Fibroblast of the aortic adventitia (primary cell): ENCODE measurements at places on chromosomes 6 and 20.
A peak's percentile ranks its signal among the peaks of the same experiment; 100 is the strongest.

DNA sequence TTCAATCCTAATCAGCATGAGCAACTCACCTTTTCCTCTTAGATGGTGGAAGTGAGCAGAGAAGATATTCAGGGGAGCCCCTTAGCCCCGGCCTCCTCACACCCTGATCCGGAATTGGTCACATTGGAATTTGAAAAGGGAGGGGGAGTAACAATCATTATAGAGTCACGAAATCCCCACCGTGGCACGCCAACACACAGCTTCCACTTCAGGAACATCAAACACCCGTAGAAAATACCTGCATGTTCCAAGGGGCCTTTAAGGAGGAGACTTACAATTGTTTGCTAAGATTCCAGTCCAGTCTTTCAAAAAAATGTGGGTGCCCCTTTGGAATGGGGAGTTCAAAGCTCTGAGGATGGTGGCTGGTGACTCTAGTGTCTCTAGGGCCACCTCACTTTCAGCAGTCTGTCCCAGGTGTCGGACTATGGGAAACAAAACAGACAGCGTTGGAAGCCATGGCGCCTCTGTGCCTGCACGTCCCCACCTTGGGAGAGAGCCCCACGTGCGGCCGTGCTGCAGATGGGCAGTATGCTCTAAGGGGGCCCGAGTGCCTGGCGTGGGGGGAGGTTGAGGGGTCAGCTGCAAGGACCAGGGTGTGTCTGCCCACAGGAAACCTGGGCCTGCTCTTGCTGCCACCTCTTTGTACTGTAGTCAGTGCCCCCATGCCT lies 2.4 kb downstream of the CD93 start:
- no peak for DNase-seq

- no peak for DNase-seq
Measured at GRCh38 chr20:39645131-39645530, 683.0 kb downstream of the DHX35 start.

- peak; percentile 68 for DNase-seq
Measured at GRCh38 chr6:139062932-139063646, 34.5 kb downstream of the ABRACL start.

- DNase-seq = peak; percentile 62
Measured at GRCh38 chr6:112372226-112372806, 25.2 kb downstream of the RFPL4B start.

DNA sequence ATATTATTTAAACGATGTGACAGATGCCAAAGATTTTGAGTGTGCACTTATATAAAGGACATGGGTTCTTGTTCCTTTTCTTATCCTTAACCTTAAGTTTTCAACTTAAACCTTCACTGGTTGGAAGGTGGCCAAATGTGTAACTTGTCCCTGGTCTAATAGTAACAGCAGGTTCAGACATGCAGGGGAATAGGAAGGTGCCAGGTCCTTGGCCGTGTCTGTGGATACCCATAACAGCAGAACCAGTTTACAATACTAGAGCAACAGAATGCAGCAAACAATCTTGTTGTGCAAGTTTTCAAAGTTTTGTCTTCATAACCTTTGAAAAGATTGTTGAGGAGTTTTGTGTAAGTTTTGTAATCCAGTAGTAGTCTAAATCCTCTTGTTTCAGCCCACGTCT lies 4.4 kb downstream of the MYB start:
- no peak for DNase-seq

- peak; percentile 60 for DNase-seq
Measured at GRCh38 chr6:113763876-113764275, 93.3 kb upstream of the MARCKS start.

GRCh38 chr20:55205665-55206064 lies 730.3 kb downstream of the DOK5 start:
- no peak for DNase-seq

GRCh38 chr20:46344488-46345162 lies 36.3 kb upstream of the CDH22 start:
- DNase-seq = no peak

- peak; percentile 31 for DNase-seq
Measured at GRCh38 chr20:31861385-31862156, 8.8 kb downstream of the DUSP15 start.

DNA sequence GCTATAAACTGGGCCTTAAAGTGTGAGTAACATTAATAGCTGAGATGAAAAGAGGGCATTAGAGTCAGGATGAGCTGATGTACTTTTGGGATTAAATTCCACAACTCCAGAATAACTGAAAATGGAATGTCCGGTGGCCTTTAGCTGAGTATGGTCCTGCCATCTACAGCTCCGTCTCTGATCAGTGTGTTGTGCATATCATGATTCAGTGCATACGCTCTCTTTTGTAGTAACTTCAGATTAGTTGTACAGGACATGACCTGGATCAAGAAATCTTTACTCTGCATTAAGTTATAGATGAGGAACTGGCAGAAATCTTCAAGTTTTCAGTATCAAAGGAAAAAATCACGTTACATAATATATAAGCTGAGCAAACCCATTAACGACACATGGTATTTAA lies 92.4 kb downstream of the MTFR2 start:
- DNase-seq = no peak

DNA sequence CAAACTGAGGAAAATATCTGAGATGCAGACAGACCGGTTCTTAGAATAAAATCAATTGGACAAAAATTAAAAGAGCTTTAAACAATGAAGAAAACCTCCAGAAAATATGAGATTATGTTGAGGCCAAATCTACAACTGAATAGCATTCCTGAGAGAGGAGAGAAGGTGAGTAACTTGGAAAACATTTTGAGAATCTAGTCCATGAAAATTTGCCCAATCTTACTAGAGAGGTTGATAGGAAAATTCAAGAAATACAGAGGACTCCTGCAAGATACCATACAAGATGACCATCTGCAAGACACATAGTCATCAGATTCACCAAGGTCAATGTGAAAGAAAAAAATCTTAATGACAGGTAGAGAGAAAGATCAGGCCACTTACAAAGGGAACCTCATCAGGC lies 437.7 kb upstream of the ADGRB3 start:
- peak; percentile 30 for DNase-seq

DNA sequence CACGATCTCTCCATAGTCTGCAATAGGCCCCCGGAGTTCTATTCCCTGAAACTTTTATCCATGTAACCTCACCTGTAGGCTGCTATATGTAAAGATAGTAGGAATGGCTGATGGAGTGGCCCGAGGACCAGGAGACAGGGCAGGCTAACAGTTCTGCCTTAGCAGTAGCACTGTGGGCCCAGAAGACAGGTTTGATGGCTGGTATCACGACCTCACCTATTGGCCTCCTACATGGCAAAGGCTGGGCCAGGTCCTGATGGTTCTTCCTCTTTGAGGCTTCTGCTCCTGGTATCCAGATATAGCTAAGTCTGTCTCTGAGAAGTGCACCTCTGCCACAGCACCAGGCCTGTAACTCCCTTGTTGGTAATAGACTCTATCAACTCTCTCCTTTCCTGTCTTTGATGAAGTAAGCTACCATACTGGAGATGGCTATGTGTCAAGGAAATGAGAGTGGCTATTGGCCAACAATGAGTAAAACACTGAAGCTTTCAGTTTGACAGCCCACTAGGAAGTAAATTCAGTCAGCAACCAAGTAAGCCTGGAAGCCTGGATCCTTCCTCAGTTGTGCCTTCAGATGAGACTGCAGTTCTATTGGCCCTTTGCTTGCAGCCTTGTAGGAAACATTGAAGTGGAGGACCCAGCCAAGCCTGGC lies 5.7 kb downstream of the SPEF1 start:
- DNase-seq = no peak

- no peak for DNase-seq
Measured at GRCh38 chr6:39822846-39823815, 31.0 kb downstream of the DAAM2 start.

GRCh38 chr6:30781395-30781742 lies 37.0 kb upstream of the IER3 start:
- no peak for DNase-seq

DNA sequence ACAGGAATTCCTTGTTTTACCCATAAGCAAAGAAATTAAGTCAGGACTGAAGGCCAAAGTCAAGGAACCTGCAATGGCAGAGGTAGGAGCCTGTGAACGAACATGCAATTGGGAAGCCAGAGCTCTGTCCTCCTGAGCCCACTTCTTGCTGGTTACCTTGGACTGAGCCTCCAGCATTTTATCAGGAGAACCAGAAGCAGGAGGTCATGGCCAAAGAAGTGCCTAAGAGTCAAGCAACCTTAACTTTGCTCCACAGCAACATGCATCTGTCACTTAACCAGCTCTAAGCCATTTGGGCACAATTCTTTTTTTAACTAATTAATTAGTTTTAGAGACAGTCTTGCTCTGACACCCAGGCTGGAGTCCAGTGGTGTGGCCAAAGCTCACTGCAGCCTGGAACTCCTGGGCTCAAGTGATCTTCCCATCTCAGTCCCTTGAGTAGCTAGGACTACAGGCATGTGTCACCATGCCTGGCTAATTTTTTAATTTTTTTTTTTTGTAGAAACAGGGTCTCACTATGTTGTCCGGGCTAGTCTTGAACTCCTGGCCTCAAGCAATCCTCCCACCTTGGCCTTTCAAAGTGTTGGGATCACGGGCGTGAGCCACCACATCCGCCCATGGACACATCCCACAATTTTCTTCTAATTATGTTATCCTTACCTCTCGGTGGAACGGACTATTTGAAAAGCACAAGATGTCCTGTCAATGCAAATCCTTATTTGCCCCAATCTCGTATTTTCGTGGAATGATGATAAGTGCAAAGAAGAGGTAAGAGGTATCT lies 334.2 kb downstream of the CD83 start:
- no peak for DNase-seq

DNA sequence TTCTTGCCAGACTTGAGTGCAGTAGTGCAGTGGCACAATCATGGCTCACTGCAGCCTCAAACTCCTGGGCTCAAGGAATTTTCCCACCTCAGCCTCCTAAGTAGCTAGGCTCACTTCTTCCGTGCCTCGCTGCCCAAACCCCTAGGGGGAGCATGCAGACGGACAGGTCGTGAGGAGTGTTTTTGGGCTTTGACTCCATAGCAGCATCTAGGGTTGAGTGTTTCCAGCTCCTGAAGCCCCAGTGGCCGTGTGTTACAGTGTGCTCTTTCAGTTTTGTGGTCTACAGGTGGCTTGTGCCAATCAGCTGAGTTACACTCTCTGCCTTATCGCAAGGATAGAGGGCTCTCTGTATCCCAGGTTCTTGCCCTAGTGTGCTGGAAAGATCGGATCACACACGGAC lies 33.4 kb downstream of the NCOA3 start:
- no peak for DNase-seq

DNA sequence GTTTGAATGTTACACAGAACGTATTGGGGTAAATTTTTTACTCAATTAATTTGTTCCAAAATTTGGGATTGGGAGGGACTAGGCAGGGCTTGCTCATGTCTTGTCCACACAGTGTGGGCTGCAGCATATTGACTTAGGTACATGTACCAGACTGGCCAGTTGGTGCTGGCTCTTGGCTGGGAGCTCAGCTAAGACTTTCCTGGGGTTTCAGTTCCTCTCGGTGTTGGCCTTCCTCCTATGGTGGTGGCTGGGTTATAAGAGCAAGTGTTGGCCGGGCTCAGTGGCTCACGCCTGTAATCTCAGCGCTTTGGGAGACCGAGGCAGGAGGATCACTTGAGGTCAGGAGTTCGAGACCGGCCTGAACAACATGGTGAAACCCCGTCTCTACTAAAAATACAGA lies 4.9 kb downstream of the CENPQ start:
- no peak for DNase-seq

DNA sequence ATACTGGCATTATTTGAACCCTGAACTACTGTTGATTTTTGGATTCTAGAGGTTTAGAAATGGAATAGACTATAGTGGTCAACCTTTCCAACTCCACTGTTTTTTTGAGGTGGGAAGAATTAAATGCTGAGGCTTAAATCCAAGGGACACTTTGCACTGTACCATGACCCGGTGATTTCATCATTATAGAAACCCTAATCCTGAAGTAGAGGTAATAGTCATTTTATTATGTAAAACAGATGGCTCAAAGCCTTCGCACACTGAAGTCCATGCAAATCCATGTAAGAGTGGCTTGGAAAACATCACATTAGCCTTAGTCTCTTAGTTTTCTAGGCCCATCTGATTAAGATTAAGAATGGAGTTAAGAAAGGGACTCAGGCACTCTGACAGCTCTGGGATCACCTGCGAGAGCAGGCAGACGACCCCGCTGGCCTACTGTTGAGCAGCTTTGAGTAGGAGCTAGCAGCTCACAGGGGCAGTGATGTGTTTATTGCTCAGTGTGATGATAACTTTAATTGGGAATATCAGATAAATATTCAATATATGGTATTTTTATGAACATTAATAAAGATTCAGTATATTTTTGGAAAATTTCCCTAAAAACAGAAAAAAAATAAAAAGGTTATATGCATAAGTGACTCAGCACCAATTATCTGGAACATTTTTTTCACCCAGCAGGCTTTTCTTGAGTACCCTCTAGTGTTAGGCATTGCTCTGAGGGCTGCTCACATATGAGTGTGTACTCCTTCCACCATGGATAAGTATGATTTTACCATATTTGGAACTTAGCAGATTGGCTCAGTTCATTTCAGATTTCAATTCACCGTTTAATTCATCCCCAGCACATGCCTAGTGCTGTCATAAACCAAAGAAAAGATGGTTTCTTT lies 13.4 kb downstream of the SLX4IP start:
- DNase-seq = peak; percentile 35

DNA sequence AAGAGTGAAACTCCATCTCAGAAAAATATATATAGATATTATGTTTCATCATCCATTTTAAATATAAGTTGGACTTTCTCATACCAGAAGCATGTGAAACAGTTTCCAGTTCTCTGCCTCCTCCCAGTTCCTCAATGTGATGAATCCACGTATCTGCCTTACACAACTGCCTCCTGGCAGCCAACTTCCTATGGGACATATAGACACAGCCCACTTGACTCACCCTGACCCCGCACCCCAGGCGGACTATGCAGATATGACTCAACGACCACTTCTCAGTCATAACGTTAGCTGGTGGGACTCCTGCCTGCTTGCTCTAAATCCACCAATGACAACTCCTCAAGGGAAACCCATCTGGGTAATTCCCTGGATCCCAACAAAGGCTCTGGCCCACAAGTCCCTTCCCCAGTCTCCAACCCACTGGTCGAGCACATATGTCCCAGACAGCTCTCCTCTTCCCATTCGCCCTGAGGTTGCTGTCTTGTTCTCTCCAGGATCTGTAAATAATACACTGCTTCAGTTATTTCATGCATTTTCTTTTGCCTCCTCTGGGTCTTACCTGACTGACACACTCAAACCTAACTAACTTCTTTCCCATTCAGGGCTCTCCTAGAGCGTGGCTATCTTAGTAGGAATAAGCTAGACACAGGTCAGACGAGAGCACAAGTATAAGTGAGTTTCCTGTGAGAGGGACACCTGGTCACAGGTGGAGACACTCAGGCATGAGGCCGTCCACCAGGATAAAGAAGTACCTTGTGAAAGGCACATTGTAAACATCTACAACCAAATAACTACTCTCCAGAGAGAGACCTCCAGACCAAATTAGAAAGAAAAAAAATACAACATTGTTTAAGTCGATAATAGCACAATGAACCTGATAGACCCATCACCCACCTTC lies 548.5 kb downstream of the CD83 start:
- peak; percentile 94 for DNase-seq

GRCh38 chr20:48186915-48187314 lies 401.6 kb upstream of the SULF2 start:
- DNase-seq = peak; percentile 4

- no peak for DNase-seq
Measured at GRCh38 chr20:48326868-48327267, 500.9 kb downstream of the PREX1 start.
